ENCODE measurements at places on chromosomes 3 and 15. TPM values are rescaled to one million over a fixed set of nuclear protein-coding genes. Genes with fewer than 3 reads are reported as not detected.

- no peak overlapping the region for H3K4me3 ChIP-seq
- H3K36me3 ChIP-seq, result no peaks in the 10 kb centered on the region
- no peak overlapping the region for H3K27ac ChIP-seq
Observed at GRCh38 chr15:62257996-62258521, 93.0 kb upstream of the C2CD4B start.

CATSPER2 gene
- total RNA-seq, result 10.1 TPM

SI gene
- not detected for total RNA-seq

- no peak overlapping the region for H3K4me3 ChIP-seq
- no peaks in the 10 kb centered on the region for H3K36me3 ChIP-seq
- no peaks in the 10 kb centered on the region for H3K27me3 ChIP-seq
- no peaks in the 10 kb centered on the region for H3K4me1 ChIP-seq
Observed at GRCh38 chr3:139687431-139687830, 9.7 kb upstream of the NMNAT3 start.

STX19 gene
- not detected for total RNA-seq

IQCF5 gene
- not detected for total RNA-seq

DNA sequence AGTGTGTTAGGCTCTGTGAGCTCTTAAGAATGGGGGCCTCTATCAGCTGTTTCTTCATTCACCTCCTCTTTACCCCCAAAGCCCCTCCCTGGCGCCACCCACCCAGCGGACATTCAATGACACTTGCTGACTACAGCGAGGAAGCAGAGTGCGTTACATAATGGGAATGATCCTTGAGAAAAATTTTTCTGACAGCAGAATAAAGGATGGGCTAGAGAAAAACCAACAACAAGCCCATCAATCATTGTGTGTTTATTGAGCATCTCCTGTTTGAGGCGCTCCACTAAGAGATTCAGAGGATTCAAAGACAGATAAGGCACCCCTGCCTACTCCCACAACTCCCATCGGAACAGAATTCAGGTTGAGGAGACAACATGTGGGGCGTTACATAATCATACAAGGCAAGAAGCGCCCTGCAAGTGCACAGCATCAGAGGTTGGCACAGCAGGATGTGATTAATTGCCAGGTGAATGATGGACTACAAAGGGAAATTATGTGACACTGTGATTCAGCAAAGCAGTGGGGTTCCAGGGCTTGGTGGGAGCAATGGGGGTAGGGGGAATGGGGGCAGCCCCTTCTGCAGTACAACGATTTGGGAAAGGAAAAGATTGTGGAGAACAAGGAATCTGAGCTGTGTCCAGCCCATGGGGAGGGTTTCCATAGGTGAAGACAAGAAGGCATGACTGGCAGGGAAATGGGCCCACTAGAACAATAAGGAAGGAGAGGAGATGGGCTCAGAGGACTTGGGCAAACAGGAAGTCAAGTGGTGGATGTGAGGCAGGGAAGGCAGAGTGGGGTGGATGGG, 141.3 kb upstream of the ATP2B2 start:
- no peaks in the 10 kb centered on the region for H3K4me1 ChIP-seq
- H3K36me3 ChIP-seq, result no peaks in the 10 kb centered on the region
- H3K27ac ChIP-seq, result no peak overlapping the region

Measured in T-cell (primary cell).